ENCODE measurements at places on chromosomes 5 and 9.

DNA sequence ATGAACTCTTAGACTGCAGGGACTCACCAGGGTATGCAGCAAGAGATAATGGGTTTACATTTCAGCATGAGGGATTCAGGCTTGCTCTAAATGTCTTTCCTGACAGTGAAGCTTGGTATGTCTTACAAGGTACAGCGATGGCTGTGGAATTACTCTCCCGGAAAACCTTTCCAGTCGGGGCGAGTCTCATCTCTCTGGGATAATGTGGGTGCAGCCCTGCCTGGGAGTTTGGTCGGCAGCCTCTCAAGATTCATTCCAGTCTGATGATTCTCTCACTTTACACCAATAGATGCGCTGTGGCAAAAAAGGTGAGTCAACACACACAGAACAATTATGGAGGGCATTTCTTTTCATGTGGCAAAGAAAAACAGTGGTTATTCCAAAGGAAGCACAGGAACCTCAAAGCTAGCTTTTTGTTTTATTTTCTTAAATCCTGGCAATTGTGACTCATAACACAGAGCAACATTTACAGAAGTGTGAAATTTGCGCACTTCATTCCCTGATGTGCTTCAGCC lies 190.3 kb downstream of the DCP2 start:
- no peak for DNase-seq

GRCh38 chr5:66519626-66520025 lies 76.6 kb upstream of the MAST4 start:
- DNase-seq: no peak

DNA sequence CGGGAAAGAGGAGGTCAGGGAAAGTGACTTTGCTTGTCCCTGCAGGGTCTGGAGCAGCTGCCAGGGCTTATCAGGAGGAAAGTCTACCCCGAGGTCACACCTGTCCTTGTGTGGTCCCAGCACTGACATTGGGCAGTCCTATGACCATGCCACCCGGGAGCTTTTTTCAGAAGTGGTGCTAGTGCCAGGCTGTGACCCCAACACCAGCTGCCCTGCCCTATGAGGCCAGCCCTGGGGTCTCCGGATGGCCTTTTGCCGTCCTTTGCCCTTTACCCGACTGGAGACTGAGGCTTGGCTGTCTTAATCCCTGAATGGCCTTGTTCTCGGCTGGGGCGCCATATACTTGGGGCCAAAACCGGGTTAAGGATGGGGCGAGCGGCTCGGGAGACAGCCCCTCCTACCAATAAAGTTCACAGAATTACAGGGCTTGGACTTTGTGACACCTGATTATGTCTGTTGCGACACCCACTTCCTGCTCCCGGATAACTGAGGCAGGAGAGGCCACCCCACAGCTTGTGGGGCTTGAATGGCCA lies 22.2 kb upstream of the SLC9A3 start:
- no peak for DNase-seq

DNA sequence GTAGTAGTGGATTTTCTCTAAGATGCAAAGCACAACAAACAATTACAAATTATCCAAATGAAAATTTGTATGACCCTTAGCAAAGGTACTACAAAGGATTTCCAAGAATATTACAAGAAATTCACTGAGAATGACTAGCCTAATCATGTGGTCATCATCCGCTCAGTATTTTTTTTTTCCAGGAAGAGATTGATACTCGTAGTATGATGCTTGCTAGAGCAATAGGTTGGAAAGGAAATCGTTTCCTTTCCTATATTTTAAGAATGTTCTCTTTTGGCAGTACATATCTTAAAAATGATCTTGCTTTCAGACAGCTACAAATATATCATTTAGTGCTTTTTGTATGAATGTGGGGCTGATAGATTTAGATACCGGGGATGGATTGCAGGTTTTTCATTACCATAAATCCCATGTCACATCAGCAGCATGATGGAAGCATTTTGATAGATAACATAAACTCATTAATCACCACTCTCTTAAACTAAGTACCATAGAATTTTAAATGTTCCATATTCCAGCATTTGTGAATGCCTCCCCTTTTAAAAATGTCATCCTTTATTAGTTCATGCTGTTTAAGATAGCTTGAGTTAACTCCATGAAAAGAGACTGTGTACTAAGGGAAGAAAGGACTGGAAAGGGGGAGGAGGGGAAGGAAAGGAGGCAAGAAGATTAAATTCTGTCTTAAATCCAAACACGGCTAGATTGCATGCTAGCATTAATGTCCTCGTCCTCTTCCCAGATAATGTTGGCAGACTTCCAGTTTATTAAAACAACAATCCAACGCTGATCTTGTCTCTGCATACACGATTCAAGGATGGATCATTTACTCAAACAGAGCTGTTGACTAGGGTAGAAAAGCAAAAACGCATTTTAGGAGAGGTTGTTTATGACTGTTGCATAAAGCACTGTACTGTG lies 311.7 kb upstream of the ZNF608 start:
- no peak for DNase-seq

DNA sequence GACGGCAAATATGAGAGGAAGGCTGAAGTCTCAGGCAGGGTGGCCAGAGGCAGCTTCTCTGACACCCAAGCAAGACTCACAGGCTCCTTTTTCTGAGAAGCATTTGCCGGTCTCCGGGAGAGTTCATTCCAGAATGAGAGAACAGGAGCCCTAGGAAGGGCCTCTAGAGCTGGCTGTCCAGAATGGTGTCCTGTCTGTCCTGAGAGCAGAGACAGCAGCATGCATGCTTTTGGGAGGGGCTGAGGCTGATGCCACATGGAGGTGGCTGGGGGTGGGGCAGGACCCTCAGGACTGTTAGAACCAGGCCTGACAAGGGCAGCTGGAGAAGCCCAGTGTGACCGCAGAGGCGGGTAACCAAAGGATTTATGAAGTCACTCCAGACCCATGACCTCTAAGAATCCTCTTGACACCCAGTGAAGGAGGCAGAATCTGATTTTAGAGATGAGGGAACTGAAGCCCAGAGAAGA lies 60.0 kb downstream of the SHB start:
- no peak for DNase-seq

- no peak for DNase-seq
Measured at GRCh38 chr9:5008202-5008601, 23.1 kb downstream of the JAK2 start.

DNA sequence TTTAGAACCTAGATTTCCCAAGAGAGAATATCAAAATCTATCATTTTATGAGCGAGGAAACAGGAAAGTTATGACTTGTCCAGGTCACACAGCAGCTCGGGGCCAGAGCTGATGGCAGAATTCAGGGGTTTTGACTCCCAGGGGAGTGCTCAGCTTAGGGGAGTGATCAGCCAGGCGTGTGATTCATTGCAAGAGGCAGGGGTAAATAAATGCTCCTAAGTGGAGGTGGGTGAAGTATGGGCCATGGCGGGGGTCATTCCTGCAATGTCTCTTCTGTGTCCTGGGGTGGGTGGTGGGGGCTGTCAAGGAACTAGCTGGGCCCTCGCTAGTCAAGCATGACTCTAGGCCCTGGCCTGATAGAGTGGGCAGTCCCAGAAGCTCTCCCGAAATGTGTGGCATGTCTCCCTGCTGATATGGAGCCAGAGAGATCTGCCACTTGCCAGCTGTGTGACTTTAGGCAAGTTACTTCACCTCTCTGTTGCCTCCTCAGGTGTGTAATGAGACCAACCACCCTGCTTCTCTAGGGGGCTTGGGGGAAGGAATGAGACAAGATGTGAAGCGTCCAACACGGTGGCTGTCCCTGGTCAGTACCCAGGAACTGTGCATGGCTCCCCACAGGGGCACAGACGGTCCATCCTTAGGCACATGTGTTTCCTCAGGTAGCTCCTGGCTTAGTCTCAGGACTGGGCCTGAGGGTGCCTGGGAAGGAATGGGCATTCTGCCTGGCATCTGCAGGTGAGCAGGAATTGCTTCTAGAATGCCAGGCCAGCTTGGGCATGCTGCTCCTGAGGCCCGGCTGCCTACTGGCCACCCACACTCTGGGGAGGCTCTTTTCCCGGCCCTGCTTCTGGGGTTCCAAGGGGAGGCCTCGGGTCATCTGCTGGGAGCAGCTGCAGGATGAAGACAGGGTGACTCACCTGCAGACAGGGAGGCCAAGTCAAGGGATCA lies 36.5 kb upstream of the SH3PXD2B start:
- peak; percentile 0 for DNase-seq

GRCh38 chr9:90044263-90044662 lies 439.5 kb downstream of the GADD45G start:
- DNase-seq: no peak
